CD4-positive, alpha-beta T cell treated with Interleukin-1 beta for 1 hour (primary cell): ENCODE measurements at places on chromosomes 11 and 22.

DNA sequence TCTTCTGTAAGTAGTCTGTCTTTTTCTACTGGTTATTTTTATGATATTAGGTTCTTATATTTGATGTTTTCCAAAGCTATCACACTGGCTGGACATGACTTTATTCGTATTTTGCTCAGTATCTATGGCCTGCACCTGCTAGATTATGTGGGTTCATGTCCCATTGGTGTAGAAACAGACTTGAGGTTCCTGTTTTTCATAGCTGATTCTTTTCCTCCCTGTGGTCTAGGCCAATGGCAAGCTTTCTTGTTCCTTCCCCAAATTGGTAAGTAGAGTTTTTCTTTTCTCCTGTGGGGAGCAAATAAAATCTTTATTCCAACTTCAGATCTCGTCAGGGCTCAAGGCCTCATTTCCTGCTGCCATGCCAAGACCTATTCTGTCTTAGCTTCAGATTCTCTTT lies 30.2 kb upstream of the SWAP70 start:
- DNase-seq, result no peak

GRCh38 chr22:38027487-38027886 lies 29.7 kb upstream of the PICK1 start:
- no peak for DNase-seq

DNA sequence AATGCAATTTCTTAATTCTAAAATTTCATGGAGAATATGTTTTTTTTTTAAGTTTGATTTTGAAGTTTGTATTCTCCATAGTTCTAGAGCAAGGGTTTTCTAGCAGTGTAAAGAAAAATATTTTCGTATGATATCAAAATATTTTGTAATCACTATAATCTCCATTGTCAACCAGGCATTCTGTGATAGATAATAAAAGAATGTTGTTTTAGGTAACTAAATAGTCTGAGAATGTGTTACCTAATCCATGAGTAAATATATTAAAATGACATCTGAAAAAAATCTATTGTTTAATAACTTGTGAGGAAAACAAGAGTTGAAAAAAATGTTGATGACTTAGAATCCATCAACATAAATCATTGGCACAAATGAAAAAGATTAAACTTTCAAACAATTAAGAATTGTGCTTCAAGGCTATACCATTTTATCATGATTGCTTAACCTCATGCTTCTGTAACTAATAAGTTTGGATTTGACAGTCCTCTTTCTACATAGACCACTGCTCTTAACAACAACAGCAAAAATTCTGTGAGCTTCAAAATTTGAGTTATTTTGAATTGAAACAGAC lies 2211.8 kb downstream of the LRRC4C start:
- DNase-seq, result no peak

GRCh38 chr22:31844941-31845340 lies 91.1 kb downstream of the DEPDC5 start:
- DNase-seq, result no peak

DNA sequence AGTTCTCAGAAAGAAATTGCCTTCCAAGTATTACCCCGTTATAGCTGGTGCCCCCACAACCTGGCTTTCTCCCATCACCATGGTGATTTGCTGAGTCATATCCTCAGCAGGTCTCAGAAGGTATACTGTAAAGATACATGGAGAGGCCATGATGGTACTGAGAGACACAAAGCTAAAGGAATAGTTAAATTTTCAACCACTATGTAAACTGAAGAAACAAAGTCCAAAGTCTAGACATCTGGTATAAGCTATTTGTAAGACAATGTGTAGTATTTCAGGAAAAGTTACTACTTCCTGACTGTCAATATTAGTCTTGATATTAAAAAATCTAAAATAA lies 377.1 kb downstream of the DCDC1 start:
- no peak for DNase-seq
